Foreskin keratinocyte (primary cell): ENCODE measurements at places on chromosomes 1 and 21. TPM values are rescaled to one million over a fixed set of nuclear protein-coding genes. Genes with fewer than 3 reads are reported as not detected.

GRCh38 chr1:209569455-209570207, 13.9 kb upstream of the CAMK1G start:
- DNase-seq = no peak

KIAA1614 gene
- 0.90 and 1.3 TPM in 2 replicates for polyA plus RNA-seq

DNA sequence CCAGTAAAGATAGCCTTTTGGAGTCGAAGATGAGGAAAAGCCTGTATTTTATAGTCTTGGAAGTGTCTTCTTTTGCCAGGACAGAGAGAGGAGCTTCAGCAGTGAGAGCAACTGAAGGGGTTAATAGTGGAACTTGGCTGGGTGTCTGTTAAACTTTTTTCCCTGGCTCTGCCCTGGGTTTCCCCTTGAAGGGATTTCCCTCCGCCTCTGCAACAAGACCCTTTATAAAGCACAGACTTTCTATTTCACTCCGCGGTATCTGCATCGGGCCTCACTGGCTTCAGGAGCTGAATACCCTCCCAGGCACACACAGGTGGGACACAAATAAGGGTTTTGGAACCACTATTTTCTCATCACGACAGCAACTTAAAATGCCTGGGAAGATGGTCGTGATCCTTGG, at the start of gene VCAM1:
VCAM1 (plus strand) TSS at position 253 of the 400 bp plus-strand sequence; CDS start at position 372, 119 bp downstream.
- DNase-seq = no peak

- no peak for DNase-seq
These were observed 7.5 kb downstream of the CR2 start for GRCh38 chr1:207461649-207462048.

DNA sequence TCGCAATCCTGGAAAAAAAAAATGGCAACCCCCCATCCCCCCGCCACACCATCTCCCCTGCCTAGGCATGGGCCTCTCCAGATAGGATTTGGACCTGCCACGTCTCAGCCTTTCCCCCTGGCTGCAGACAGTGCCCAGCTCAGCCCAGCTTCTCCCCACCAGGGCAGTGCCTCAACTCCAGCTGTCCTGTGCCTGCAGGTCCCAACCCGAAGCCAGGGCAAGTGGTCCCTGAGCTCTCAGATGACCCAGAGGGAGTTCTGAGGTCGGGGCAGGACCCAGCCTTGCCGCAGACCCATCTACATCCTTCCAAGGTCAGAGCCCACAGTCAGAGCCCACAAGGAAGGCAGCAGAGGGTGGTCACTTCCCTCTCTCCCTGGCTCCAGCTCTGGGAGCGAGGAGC, 86.7 kb upstream of the POU3F1 start:
- DNase-seq = no peak

GRCh38 chr1:109995536-109995935, 11.0 kb downstream of the AHCYL1 start:
- no peak for DNase-seq

PLCH2 gene
- 78.0 and 89.4 TPM in 2 replicates for polyA plus RNA-seq

DNA sequence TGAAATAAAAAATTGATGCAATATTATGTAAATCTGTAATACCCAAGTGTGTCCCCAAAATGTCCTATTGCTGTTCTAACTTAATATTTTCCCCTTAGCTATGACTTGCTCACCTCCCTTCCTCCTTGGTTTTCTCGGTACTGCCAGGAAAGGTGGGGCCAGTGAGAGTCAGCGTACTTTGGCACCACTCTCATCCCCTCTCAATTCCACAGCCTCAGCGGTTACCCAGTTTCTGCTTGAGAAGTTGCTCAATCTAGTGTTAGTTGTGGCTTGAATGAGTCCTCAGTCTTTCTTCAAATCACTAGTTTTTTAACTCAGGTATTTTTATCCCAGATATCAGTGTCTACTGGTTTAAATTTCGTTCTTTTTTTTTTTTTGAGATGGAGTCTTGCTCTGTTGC, 32.3 kb downstream of the BCAS2 start:
- peak; percentile 20 for DNase-seq

- DNase-seq = no peak
These were observed 74.4 kb upstream of the LYPLAL1 start for GRCh38 chr1:219099307-219099706.

DNA sequence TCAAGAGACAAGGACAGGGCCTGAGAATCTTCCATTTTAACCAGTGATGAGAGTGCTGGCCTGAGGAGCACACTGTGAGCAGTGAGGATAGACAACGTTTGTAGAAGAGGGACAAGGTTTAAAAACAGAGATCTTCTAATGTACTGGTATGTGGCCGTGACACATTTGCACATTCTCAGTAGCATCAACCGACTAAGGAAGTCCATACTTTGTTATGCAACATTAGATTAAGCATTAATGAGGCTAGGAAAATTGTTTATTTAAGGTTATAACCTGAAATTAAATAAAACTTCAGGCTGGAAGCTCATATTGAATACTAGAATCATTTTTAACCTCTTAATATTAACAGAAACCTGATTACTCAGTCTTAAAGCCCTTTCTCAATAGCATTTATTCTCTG, 99.0 kb downstream of the SLC45A1 start:
- no peak for DNase-seq

DNA sequence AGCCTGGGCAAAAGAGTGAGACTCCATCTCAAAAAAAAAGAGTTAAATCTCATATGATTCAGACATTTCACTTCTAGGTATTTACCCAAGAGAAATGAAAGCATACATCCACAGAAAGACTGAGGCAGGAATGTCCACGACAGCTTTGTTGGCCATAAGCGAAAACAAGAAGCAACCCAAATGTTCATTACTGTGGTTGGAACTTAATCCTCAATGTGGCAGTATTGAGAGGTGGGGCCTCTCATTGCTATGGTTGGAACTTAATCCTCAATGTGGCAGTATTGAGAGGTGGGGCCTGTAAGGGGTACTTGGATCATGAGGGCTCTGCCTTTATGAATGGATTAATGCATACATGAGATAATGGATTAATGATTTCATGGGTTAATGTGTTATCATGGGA, 15.2 kb downstream of the C21orf58 start:
- no peak for DNase-seq

GRCh38 chr1:186146974-186147373, 228.1 kb downstream of the TPR start:
- no peak for DNase-seq

OR2L2 gene
- not detected in 2 replicates for polyA plus RNA-seq

DNA sequence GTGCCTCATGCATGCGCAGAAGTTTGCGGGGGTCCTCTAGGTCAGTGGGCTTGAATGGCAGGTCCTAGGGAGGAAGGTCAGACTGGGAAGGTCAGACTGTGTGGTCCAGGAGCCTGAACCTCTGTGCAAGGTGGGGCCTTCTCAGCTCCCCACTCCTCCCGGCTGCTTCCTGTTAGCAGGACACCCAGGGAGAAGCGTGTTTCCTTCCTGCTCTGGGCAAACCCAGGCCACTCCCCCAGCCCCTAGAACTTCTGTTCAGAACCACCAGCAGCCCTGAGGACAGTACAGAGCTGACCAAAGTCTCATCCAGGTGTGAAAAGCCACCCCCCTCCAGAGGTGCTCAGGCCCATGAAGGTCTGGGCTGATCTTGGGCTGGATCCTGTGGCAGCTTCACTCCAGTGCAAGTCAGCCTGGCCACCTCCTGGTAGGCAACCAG, 29.9 kb downstream of the NAV1 start:
- no peak for DNase-seq

GRCh38 chr1:46532498-46533178, 18.8 kb downstream of the KNCN start:
- DNase-seq = no peak

RAB3B gene
- polyA plus RNA-seq = 2.7 and 4.0 TPM in 2 replicates

LCE1F gene
- polyA plus RNA-seq = 0.81 and 1.3 TPM in 2 replicates

GRCh38 chr21:33865996-33866575, 49.5 kb downstream of the ATP5PO start:
- no peak for DNase-seq

GRCh38 chr1:81430955-81431623, 369.6 kb upstream of the ADGRL2 start:
- DNase-seq = no peak

DNA sequence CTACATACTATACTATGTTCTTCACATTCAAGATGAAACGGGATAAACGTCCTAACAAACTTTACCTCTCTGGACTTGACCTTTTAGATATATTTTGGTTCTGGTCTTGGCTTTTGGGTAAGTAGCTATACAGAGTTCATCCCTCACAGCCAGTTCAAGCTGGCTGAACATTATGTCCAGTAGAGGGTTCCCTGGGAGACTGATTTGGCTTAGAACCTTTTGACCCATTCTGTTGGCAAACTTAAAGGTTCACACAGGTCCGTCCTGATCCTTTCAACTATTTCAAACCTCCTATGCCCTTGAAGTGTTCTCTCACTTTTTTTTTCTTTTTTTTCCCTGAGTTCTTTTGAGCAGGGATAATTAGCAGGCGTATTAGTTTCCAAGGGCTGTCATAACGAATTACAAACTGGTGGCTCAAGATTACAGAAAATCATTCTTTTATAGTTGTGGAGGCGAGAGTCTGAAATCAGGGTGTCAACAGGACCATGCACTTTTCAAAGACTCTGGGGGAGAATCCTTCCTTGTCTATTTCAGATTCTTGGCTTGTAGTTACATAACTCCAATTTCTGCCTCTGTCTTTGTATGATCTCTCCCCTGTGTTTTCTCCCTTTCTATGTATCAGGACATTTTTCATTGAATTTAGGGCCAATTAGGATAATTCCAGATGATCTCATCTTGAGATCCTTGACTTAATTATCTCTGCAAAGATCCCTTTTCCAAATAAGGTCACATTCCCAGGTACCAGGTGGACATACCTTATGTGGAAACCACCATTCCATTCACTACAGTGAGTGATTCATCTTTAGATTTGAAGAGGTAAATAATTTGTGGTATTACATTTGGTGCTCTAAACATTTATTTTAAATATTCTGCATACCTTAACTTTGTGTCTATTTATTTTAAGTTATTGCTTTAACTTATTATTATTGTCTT, 257.4 kb upstream of the USP25 start:
- DNase-seq = peak; percentile 67

PERM1 gene
- polyA plus RNA-seq = not detected in 2 replicates

GRCh38 chr1:159940006-159940620, 5.3 kb downstream of the IGSF9 start:
- DNase-seq = no peak

GRCh38 chr1:30668024-30668423, 55.4 kb downstream of the MATN1 start:
- DNase-seq = peak; percentile 80

- peak; percentile 29 for DNase-seq
These were observed 52.7 kb downstream of the TRIM33 start for GRCh38 chr1:114458237-114458777.

OXCT2 gene
- 0.26 and 0.44 TPM in 2 replicates for polyA plus RNA-seq

GRCh38 chr1:57345916-57346315, 77.9 kb downstream of the DAB1 start:
- DNase-seq = no peak

GRCh38 chr1:160522136-160522535, 919 bp downstream of the SLAMF6 start:
- DNase-seq = no peak

DNA sequence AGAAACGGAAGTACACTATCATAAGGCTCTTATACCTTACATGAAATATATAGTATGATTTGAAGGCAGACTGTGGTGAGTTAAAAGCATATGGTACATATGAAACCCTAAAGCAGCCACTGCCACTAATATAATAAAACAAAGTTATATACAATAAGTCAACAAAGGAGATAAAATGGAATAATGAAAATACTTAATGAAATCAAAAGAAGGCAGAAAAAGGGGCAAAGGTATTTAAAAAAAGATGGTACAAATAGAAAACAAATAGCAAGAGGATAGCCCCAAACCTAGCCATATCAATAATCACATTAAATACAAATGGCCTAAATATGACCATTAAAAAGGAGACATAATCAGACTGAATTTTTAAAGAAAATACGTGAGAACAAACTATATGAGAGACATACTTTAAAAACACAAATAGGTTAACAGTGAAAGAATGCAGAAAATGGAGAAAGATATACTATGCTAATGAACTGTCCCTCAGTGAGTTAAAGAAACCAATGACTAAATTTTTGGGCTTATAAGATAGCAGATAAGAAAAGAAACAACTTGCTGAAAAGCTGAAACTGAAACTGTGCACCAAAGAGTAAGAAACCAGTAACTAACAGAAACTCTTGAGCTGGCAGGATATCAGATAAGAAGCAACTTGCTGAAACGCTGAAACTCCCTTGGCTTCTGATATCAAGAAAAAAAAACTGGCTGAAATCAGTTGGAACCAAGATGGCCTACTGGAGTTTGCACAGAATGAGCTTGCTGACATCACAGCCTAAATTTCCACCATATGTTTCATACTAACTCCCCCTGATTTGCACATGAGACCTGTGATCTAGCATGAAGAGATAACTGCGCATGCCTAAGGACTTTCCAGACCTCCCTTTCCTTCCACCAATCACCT, 44.3 kb upstream of the IL10 start:
- DNase-seq = no peak

DNA sequence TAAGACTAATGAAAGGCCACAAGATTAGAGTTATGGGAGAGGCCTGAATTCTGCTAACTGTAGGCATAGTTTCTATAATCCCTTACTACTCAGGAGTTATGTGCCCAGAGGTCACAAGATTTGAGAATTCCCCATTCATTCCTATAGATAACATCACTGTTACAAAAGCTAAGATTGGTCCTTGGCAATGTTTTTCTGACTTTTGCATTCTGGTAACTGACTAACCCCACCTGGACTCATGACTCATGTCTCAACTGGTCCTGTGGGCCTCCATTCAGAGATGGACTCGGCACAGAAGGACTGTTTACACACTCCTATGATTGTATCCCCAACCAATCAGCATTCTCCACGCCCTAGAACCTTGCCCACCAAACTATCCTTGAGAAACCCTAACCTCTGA, 249.0 kb upstream of the ZP4 start:
- DNase-seq = peak; percentile 51

- DNase-seq = peak; percentile 78
These were observed 1.4 kb downstream of the BCL10 start for GRCh38 chr1:85274969-85275453.

DNA sequence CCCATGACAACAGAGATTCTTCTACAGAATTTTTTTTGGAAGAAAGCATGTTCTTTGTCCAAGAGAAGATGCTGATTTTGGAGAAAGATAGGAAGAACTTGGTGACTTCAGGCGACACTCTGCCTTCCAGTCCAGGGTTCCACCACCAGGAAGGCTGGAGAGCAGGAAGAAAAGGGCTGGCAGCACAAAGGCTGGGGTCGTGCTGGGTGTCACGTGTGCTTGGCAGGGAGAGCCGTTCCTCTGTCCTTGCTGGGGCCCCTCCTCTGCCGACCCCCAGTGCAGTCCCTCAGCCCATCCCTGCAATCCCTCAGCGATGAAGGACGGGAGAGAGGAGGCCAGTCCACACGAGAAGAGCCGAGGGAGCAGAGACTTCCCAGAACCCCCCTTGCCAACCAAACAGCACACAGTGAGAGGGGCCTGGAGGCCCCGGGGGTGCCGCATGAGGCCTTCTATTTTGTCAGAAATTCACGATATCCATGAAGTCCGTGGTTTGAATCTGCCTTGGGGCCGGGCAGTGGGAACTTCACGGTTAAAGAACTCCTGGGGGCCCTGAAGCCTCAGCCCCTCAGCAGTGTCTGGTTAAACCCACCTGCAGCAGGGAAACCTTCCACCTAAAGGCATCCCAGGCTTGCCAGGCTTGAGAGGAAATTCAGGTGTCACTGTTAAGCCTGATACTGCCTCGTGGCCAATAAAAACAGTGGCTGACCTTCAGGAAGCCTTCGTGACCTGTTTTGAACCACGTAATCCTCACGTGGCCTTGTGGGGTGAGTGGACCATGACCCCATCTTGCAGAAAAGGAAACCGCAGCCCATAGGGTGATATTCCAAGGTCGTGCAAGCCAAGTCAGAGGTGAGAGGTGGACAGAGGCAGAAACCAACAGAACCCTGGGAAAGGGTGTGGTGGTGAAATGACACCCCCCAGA, 3.4 kb downstream of the KRTAP10-12 start:
- no peak for DNase-seq

PMVK gene
- 50.9 and 55.2 TPM in 2 replicates for polyA plus RNA-seq

- no peak for DNase-seq
These were observed 33.3 kb downstream of the SMG7 start for GRCh38 chr1:183505454-183506089.
